Activated T-helper 1 cell treated with Interleukin-2 at 50 U/mL for 16 hours (primary cell): ENCODE measurements at places on chromosomes 5 and 9.

DNA sequence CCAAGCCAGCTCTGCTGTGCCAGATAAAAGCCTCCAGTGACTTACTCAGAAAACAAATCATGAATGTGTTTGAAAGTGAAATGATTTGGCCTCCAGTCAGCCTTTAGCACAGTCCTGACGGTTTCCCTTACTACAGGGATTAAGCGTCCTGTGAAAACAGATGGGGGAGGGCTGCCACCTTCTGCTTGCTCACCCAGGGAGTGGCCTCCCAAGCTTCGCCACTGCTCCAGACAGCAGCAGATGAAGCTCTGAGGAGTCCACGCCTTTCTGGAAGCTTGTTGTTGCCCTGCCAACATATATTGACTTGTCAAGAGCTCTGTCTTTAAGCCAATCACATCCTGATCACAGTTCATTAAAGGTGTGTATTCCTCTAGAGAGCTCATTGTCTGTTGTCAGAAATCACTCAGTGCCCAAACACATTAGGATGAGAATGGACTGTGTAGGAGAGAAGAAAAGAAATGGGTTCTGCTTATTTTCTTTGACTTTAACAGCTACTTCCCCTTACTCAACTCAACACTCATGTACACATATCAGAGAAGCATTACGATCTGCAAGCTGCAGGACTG lies 4.9 kb upstream of the FYB1 start:
- DNase-seq, result no peak

- DNase-seq, result no peak
Measured at GRCh38 chr5:411728-412127, 31.2 kb upstream of the EXOC3 start.

- no peak for DNase-seq
Measured at GRCh38 chr5:31133488-31133887, 60.0 kb upstream of the CDH6 start.

DNA sequence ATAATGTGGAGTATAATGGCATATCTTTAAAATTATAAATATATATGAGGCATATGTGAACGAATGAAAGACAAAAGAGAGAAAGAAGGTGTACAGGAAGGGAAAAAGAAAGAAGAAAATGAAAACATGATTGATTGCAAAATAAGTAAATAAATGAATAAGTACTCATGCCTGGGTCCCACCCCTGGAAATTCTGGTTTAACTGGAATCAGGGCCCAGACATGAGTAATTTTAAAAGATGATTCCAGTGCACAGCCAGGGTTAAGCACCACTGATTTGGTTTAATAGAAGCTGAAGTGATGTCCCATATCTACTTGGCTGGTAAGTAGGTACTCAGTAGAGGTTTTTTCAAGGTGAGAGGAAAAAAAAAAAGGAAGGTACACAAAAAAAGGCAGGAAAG lies 34.0 kb upstream of the HOMER1 start:
- DNase-seq, result no peak

GRCh38 chr9:19423163-19423562 lies 14.4 kb downstream of the ACER2 start:
- DNase-seq, result no peak

DNA sequence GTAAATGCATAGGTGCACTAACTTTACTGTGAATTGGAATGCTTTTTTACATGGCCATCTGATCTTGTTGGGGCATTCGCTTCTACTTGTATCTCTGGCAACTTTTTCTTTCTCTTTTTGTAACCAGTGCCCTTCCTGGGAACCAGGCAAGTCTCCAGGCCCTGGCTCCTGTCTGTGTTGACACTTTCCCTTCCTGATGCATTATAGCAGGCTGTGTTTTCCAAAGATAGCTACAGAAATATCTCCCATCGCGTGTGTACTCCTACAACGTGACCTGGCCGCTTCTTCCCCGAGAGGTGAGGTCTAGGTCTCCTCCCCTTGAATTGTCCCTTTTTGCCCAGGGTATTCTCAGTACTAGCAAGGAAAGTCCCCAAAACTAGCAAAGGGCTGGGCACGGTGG lies 81.1 kb upstream of the SPIN1 start:
- DNase-seq, result no peak

GRCh38 chr9:34514816-34515215 lies 8.0 kb downstream of the ENHO start:
- DNase-seq, result no peak

GRCh38 chr5:14178671-14179211 lies 35.6 kb downstream of the TRIO start:
- no peak for DNase-seq

- DNase-seq, result no peak
Measured at GRCh38 chr5:160152287-160152686, 33.0 kb upstream of the PWWP2A start.

GRCh38 chr9:116471093-116471906 lies 215.8 kb upstream of the TRIM32 start:
- no peak for DNase-seq

DNA sequence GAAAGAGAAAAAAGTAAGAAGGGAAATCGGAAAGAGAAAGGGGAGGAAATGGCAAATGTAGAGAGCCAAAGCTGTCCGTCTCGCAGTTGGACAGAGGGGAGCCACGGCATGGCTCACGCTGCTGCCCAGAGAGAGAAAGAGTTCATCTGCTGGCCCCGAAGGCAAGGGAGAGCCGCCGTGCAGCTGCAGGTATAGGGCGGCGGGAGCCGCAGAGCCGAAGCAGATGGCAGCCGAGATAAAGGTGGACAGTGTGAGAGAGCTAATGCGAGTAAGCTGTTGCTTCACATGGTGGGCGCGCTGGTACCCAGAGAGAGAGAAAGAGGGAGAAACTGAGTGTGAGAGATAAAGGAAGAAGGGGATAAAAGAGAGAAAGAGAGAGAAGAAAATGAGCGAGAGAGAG lies 188.4 kb upstream of the PPP1R26 start:
- DNase-seq, result no peak

- no peak for DNase-seq
Measured at GRCh38 chr5:58153255-58153654, 306.6 kb downstream of the PLK2 start.

DNA sequence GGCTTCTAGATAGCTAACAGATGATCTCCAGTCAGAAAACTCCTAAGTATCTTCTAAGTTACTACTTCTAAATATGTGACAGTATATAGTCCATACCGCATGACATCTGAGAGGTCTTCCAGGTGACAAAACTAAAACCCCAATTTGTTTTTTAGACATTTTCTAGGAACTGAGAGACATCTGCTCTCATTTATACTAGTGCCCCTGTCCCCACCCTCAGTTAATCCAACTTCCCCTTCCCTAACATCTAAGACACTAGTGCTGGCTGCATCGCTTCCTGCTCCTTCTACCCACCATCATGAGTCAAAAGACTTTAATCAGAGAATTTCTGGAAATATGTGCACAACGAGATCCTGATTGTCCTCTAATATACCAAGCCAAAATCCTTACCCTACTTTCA lies 37.9 kb downstream of the FBXW11 start:
- no peak for DNase-seq

- no peak for DNase-seq
Measured at GRCh38 chr9:125433461-125434011, 171.9 kb downstream of the GAPVD1 start.

DNA sequence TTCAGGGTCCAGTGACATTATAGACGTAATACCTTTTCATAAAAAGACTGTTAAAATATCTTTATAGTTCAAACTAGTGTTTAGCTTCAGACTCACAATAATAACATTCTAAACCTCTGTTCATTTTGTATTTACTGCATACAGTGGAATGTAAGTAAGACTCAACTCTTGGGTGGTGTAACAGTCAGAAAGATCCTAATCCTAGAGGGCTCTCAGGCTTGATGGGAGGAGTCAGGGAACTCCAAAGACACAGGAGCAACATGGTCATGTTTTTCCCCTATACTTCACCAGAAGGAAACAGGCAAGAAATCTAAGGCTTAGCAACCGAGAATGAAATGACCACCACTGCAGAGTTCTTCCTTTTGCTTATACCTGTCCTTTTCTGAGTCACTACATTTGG lies 82.6 kb downstream of the MRPS27 start:
- no peak for DNase-seq
